ENCODE measurements at places on chromosomes 1 and 21. TPM values are rescaled to one million over a fixed set of nuclear protein-coding genes. Genes with fewer than 3 reads are reported as not detected.

Gene MATN1
- not detected for total RNA-seq

Gene SMIM1
- not detected for total RNA-seq

Gene LRRIQ3
- total RNA-seq, result 1.9 TPM

Gene SPRR1A
- total RNA-seq, result not detected

Gene CROCC
- total RNA-seq, result 26.2 TPM

Gene CD164L2
- total RNA-seq, result 0.29 TPM

Gene TRPM2
- total RNA-seq, result 2.9 TPM

Gene RHD
- not detected for total RNA-seq

Gene CELA3B
- total RNA-seq, result not detected

Gene RPE65
- total RNA-seq, result not detected

Gene DTL
- total RNA-seq, result 5.1 TPM

Gene OR10R2
- not detected for total RNA-seq

Gene YBEY
- 19.4 TPM for total RNA-seq

Gene CD1B
- total RNA-seq, result not detected

Gene KRTAP19-1
- total RNA-seq, result not detected

Gene RHBDL2
- not detected for total RNA-seq

Gene OVAAL
- not detected for total RNA-seq

Gene OLFML2B
- total RNA-seq, result 3.1 TPM

Gene OR2L5
- not detected for total RNA-seq

Gene CPLANE2
- 3.5 TPM for total RNA-seq

Gene ANKRD65
- total RNA-seq, result 1.4 TPM

Gene BTBD8
- total RNA-seq, result 3.6 TPM

Gene MROH7
- total RNA-seq, result 0.21 TPM

Gene CYP4Z1
- total RNA-seq, result not detected

Gene LRRN2
- total RNA-seq, result 7.6 TPM

Gene CRNN
- total RNA-seq, result not detected

Gene C1QB
- total RNA-seq, result 4.6 TPM

Gene TRABD2B
- 0.92 TPM for total RNA-seq

Gene GIPC2
- 1.5 TPM for total RNA-seq

Gene NBPF6
- not detected for total RNA-seq

Gene RNU1-4
- total RNA-seq, result under 0.01 TPM

Gene FCRL2
- not detected for total RNA-seq

Gene GJA8
- total RNA-seq, result not detected

Gene ATP5PO
- 286 TPM for total RNA-seq

Measured in kidney epithelial cell (primary cell).